Right cardiac atrium (tissue), 5 donors: ENCODE measurements at places on chromosomes 16 and 17. TPM values are rescaled to one million over a fixed set of nuclear protein-coding genes. Genes with fewer than 3 reads are reported as not detected.

DNA sequence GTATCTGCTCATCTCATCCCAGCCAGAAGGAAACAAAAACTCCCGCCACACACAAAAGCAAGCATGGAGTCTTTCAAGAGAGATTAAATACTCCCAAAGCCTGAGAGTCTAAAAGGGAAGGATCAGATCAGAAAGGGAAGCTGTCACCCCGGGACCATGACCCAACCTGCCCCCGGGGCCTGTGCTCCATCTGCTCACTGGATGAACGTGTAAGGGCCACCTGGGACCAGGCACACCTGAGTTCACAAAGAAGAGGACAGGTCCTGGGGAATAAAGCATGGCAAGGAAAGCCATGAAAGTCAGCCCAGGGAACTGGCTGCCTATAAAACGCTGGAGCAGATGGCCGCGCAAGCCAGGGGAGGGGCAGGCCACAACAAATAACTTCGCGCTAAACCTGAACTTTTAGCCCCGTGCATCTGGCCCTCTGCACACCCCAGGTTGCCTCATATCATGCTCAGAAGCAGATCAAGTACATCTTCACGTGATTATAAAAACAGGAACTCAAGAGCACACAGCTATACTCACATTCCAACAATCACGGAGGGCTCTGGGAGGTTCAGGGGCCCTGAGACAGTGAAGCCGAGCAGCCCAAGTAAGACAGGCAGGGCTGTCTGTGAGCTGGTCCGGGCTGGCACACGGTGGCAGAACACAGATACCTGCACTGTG, 3.4 kb downstream of the TMEM11 start:
- no peak for DNase-seq

SLFN14 gene
- not detected for total RNA-seq

- DNase-seq, result no peak
These were observed 4.1 kb downstream of the ACE start for GRCh38 chr17:63480826-63481487.

GRCh38 chr17:34291721-34292348, 6.3 kb downstream of the CCL11 start:
- DNase-seq, result no peak

DNA sequence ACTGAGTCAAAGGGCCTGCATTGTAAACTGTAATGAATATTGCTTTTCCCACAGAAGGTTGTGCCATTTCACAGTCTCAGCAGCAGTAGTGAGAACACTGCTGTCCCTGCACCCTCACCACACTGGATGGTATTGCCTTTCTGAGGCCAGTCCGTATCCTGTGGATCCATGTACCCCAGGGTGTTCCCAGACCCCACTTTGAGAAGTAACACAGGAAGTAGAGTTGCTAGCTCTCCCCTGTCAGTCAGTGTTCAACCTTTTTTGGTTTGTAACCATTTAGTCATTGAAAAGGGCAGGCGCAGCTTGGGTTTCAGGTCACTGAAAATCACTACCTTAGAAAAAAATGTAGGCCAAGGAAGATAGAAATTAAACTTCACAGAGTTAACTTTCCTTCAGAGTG, 37.9 kb downstream of the SLFN12L start:
- no peak for DNase-seq

GRCh38 chr16:321532-321931, 31.0 kb downstream of the AXIN1 start:
- DNase-seq, result no peak

GRCh38 chr17:47603830-47604597, 45.7 kb upstream of the KPNB1 start:
- no peak for DNase-seq

GRCh38 chr16:62648256-62648655, 612.0 kb upstream of the CDH8 start:
- no peak for DNase-seq

DNA sequence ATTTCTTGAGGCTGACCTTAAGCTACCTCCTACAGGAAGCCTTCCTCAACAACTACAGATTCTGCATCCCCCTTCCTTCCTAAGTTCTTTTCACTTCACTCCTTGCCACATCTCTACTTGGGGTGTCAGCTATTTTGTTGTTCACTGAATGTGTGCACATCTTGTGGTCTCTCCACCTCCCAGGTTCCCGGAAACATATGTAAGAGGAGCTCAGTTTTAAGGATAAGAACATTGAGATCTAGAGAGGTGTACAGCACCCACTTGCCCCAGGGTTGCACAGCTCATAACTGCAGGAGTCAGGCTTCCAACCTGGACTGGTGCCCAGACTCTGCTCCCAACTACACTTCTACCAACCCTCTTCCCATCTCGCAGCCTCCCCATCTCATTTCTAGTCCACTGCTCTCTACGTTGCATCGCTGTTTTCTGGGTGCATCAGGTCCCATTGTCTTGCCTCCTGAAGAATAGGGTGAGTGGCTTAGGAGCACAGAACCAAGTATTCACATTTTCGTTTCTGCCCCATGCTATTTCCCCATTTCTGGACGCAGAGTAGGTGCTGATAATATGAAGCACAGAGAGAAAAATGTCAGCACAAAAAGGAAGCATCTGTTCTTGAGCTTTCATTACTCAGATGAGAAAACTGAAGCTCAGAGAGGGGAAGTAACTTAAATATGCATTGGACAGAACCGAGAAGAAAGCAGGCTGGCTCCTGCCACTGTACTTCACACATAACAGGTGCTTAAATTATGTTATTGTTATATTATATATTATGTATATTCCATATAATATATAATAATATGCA, 292.0 kb upstream of the CCL2 start:
- DNase-seq, result no peak

GPS2 gene
- total RNA-seq, result 66.5 TPM

DNA sequence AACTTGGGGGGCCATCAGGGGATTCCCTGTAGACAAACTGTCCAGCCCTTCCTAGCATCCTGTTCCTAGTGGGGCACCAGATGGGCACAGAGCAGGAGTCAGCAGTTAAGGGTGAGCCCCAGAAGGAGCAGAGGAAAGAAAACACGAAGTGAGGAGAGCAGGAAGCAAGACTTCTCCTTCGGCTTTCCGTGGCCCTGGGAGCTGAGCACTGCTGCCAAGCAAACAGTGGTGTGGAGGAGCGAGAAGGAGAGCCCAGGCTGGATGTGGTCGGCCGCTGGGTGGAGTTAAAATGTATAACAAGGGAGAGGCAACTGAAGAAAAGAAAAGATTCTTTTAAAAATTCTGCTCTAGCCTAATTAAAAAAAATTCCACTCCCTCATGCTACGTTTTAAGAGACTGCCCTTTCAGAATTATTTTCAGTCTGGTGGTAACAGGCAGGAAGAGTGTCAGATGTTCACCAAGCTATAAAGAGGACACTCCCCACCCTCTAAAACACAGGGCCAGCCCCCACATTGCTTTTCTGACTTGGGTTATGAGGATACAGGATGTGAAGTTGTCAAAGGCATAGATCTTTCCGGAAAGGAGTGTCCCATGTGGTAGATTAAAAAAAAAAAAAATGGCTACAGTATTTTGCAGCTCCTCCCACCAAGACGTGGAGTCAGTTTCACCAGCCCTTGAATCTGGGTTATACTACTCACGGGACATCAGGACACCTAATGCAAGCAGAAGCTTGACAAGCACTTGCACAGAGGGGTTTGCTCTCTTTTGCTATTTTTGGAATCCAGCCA, 74.9 kb upstream of the ZFHX3 start:
- DNase-seq, result peak; percentile 82

- DNase-seq, result no peak
These were observed 2.4 kb downstream of the AOC2 start for GRCh38 chr17:42846594-42847280.

DNA sequence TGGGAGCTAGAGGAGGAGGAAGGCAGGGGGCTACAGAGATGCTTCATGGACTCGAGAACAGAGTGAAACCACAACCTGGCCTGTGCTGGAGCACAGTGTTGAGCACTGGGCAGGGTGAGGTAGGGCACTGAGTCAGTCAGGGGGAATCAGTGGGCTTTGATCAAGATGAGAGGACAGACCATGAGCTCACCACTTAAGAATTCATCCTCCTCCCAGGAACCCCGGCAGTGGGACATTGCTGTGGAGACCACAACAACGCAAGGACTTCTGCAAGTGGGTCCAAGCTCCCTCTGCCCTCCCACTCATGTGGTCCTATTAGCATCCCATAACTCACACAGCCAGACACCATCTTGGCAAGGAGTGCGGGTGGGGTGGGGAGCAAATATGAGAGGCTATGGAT, 1.7 kb upstream of the CES5A start:
- no peak for DNase-seq

- DNase-seq, result no peak
These were observed 3.0 kb downstream of the RCVRN start for GRCh38 chr17:9902120-9902519.

- peak; percentile 85 for DNase-seq
These were observed at the start of gene HLF for GRCh38 chr17:55264645-55265298. HLF (plus strand) TSS chr17:55264960; CDS start chr17:55265485, 525 bp downstream.

DNA sequence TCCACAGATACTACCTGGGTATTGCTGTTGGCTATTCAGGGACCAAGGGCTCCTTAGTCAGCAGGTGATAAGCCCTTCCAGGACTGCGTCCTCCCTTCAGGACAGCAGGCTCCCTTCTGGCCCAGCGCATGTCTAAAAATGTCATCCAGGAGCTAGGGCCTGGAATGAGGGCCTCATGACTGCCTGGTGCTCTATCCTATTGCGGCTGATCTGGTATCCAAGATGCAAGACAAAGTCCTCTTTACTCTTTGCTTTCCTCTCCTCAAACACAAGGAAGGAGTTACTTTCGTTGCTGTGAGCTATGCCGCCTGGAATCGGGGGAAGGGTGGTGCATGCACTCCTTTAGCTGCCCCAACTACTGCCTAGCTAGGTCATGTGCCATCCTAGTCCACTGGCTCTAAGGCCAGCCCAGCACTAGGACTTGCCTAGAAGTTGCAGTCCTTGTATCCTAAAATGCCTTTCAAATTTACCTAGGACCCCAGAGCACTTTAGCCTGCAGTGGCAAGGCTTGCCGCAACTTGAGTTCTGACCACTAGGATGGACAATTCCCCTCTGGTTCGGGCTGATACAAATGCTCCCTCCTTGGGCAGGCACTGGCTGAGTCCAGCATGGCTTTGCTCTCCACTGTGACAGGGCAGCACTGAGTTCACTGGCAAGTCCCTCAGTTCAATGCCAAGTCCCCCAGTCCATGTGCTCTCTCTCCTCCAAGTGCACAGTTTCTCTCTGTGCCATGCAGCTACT, 10.1 kb upstream of the TMEM219 start:
- DNase-seq, result no peak

KCNJ12 gene
- 13.3 TPM for total RNA-seq

DNA sequence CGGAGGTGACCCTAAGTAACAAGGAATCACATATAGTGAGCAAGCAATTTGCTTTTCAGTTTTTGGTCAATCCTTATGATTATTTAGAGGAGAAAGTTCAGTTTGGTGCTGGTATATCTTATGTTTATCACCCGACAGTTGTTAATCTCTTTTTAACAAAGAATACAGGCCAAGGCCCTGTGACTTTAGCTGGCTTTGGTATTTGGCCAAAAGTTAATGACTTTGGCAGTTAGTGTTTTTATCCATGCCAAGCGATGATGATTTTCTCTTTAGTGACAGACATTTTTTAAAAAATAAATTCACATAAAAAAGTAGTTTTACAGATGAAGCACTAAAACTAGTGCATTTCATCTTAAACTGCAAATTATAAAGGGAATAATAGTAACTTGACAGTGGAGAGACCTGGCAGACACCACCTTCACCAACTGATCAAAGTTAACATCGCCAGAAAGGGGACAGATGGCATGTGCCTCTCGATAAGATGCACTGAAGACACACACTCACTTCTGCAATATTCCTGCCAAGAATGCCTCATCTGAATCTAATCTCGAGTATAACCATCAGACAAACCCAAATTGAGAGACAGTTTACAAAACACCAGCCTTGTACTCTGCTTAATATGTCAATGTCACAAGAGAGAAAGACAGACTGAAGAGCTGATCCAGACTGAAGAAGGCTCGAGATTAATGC, 6.9 kb downstream of the DEXI start:
- DNase-seq, result no peak

CTRB2 gene
- total RNA-seq, result not detected

- DNase-seq, result no peak
These were observed 96.2 kb downstream of the BANP start for GRCh38 chr16:88047462-88047861.

- DNase-seq, result no peak
These were observed 31.2 kb upstream of the CD300E start for GRCh38 chr17:74654742-74655141.

- no peak for DNase-seq
These were observed 4.0 kb downstream of the CIAO2B start for GRCh38 chr16:66930189-66930588.

DNA sequence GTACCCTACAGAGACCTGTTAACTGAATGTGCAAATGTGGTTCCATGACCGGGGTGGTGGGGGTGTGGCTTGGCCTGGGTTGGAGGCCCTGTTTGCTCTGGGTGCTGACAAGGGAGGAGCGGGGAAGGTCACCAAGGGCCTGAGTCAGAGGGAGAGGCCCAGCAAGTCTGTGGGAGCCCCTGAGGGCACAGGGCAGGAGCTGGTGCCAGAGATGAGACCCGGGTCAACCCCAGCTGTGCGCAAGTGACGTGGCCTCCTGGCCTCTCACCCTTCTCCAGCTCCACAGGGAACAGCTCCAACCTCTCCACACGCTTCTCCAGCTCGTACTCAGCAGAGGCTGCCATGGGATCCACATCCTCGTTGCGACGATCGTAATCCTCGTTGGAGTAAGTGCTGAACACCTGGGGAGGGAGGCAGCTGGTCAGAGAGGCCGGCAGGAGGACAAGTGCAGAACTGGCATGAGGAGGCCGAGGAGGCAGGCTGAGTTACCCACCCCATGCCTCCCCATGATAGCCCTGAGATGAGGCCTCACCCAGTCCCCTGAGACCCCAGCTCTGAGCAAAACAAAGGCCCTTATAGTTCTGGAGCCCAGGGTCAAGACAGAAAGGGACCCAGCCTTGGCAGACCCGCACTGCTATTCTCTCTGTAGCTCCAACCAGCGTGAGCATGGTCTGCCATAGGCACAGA, 5.5 kb downstream of the PPP1R9B start:
- DNase-seq, result peak; percentile 70

DNA sequence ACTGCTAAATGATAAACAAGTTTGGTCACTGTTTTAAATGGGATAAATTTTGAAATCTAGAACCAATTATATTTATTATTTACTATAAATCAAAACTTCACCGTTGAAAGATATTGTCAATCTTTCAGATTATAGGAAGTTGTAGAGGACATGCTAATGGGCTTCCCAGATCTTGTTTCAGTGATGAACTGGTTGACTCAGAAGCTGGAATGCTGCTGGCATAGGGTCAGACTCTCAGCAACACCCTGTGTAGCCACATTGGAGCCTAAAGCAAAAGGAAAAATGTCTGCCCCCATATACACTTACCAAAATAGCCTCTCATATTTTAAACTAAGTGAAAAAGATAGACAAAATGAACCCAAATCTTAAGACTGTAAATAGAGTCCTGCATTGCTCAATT, 916.9 kb upstream of the SOX9 start:
- no peak for DNase-seq

BCL6B gene
- total RNA-seq, result 6.7 TPM
